ENCODE measurements at places on chromosomes 7 and 10.

- DNase-seq = no peak
Measured at GRCh38 chr7:111929264-111929663, 276.9 kb downstream of the DOCK4 start.

DNA sequence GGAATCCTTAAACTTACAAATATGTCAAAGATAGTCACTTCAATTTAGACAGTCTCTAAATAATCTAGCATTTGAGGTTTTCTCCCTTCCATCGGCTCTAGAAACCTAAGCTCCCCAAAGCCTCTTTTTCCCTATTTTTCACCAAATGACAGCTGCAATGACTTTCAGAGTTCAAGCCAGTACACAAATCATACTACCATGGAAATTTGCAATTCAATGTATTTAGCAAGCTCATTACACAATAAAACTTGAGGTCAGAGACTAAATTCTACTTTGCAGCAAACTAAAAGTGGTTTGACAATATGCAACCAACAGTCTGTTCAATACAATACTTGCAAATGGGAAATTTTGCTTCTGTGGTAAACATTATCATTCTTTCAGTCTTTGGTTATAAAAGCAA is 80.3 kb downstream of the SKIDA1 start:
- no peak for DNase-seq

DNA sequence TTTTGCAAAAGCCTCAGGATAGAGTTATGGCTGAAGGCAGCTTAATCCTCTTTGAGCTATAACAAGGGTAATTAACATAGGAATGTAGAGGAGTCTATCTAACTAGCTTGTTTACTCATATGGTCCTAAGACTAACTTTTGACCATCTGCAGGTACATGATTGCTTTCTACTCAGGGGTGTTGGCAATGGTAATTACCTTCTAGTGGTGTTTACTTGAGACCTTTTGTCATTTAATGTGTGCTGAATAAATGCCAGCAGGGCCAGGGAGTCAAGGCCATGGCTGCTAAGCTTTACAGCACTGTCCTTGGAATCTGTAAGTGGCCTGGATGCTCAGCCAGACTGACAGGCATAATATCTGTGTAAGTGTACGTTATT is 1325.0 kb downstream of the XPNPEP1 start:
- DNase-seq = no peak

DNA sequence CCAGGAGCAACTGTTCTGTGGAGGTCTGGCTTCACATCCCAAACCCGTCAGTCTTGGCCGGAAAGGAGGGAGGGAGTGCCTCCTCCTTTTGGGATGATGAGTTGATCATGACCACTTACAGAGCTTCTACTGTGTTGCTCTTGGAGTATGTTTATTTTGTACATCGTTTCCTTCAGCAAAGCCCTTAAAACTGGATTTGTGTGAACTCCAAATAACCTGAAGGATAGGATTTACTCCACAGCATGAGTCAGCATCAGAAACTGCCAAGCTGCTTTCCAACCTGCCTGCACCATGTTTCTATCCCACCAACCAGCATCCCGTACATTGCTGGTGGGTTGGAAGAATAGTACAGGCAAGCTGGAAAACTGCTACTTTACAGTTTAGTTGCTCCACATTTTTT is 3.5 kb downstream of the CCDC201 start:
- DNase-seq = peak; percentile 29

DNA sequence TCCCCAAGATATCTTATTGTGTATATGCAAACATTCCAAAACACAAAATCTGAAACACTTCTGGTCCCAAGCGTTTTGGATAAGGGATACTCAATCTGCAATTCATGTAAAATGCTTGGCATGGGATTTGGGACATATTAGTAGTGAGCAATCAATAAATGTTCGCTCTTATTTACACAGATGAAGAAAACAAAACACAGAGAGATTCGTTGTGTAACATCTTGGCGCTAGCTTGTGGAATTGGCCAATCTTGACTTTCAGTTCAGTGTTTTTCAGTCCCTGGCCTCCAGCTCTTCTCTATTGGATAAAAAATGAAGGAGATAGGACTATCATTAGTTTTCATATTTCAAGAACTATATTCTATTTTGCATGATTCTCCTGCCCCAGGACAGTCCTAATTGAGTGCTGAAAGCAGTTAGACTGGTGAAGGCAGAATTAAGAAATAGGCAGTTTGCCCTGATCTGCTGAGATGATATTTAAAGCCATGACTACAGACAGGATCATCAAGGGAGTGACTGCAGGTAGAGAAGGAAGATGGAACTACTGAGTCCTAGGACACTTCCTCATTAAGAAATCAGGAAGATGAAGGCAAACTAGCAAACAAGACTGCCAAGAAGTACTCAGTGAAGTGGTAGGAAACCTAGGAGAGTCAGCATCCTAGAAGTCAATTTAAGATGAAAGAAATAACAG is 1.8 kb downstream of the PNLIPRP3 start:
- DNase-seq = no peak

DNA sequence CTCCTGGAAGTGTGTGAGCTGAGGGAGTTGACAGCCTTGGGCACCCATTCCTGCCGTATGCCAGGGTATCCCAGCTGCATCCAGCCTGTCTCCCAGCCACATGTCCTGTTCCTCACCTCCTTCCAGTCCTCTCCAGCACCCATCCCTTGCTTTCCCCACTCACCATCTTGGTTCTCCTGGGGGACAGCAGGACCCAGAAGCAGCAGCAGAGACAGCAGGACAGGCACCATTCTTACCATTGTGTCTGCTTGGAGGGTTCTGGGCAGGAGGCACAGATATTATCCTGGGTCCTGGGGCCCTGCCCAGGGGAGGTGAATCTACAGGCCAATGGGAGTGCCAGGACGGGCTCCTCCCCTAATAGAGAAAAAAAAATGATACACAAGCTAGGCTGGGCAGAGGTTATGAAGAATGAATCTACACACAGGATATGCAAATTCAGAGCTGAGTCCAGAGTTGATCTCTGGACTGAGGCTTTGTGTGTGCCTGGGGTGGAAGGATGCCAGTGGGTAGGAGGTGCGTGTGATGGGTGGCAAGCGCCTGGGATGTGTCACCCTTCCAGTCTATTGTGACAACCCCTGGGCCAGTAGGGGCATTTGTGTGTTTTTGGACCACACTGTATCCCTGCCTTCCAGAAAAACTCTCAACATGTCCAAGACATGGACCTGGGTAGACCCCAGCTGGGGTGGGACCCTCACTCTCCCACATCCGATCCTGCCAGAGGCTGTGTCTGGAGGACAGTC is at the start of gene AZGP1:
AZGP1 (minus strand) TSS at position 250 of the 740 bp plus-strand sequence; CDS start at position 239, 11 bp downstream.
- no peak for DNase-seq

DNA sequence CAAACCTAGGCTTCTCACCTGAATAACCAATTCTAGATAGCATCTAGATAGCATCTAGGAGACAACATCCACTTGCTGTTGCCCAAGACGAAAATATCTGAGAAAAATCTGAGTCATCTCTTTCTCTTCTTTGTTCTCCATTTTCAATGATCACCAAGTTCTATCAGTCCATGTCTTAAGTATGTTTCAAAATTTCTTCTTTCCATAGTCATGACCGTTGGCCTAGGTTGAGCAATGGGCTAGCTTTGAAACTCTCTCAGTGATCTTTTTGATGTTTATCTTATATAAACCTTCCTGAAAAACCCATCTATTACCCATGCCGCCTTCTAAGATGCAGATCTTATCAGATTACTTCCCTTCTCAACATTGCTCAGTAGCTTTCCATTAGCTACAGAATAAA is 23.4 kb upstream of the CASD1 start:
- no peak for DNase-seq

- DNase-seq = no peak
Measured at GRCh38 chr10:97291357-97292096, 910 bp downstream of the ARHGAP19 start.

- DNase-seq = no peak
Measured at GRCh38 chr7:110647266-110647665, 443.7 kb upstream of the LRRN3 start.

DNA sequence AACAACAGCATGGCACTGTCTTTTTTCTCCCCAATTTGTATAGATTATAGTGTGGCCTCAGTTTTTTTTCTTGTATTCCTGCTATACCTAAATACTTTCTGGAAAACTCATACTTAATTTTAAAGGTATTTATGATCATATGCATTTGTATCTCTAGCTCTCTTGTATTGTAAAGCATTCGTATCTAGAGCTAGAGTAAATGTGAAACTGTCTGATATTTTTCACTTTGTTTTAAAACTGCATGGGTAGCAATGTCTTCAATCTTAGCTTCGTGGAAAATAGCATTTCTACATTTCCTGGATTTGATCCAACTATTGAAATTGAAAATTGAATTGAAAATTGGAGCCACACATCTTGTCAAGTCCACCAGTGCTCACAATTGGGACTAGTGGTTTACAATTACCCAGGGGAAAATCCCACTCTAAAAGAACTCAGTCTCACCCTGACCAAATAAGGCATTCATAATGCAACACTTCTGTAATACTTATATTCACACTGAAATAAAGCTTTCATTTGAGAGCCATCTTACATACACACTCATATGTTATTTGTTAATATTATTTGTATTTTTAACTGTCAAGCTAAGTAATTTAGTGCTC is 51.3 kb upstream of the KLF6 start:
- DNase-seq = no peak

- DNase-seq = no peak
Measured at GRCh38 chr7:20153999-20154398, 63.2 kb downstream of the MACC1 start.

GRCh38 chr7:55550841-55551537 is 21.3 kb downstream of the VOPP1 start:
- no peak for DNase-seq

DNA sequence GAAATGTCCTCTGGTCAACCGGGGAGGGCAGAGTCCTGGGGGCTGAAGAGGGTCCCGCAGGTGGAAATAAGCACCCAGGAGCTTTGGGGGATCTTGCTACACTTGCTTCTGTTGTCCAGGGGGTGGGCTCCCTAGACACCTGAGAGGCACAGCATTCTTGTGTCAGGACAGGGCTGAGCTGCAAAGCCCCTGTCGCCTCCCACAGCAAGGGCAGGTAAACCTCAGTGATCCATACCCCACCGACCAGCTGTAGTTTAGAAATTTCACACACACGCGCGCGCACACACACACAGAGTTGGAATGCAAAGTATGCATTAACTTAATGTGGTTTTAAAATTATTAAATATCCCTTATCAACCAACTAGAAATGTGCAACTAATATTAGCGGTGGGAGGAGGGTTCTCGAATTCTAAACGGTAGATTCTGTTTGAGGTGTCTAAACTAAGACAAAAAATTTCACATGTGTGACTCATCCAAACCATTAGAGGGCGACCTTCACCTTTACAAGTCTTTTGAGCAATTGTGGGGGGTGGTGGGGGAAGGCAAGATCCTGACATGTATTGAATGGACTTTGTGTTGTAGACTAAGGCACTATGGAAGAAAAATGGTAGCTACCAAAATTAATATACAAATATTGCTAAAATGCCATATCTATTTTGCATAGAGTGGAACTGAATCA is 34.3 kb upstream of the PTF1A start:
- peak; percentile 55 for DNase-seq

DNA sequence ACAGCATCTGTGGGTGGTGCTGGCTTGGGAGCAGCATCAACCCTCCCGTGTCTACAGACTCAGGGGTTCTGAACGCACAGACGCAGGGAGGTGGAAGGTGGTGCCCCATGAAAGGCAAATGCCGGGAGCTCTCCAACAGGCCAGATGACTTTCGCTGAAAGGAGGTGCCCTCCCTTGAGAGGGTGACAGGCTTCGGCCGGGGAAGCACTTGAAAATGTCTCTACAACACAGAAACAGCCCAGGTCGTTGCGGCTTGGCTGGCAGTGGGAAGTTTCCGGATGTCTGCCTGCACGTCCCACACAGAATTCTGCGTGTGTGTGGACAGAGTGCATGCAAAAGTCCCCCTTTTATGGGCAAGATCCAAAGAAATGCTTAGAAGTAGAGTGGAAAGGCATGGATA is 239.6 kb downstream of the SKAP2 start:
- DNase-seq = no peak

DNA sequence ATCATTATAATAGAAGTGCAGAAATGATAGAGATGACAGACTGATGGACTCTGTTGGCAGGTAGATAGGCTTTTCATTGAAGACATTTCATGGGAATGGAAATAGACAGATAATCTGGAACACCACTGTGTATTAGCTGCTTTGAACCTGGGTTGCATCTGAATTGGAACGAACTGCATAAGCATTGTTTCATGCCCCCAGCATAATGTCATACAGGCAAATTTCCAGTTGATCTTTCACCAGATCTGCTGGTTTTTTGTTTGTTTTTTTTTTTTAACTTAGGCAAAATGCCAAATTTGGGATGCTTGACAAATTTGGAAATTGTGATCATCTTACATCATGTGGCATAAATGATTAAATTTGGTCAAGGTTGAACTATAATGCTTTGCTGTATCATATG is 172.1 kb upstream of the AOAH start:
- no peak for DNase-seq

DNA sequence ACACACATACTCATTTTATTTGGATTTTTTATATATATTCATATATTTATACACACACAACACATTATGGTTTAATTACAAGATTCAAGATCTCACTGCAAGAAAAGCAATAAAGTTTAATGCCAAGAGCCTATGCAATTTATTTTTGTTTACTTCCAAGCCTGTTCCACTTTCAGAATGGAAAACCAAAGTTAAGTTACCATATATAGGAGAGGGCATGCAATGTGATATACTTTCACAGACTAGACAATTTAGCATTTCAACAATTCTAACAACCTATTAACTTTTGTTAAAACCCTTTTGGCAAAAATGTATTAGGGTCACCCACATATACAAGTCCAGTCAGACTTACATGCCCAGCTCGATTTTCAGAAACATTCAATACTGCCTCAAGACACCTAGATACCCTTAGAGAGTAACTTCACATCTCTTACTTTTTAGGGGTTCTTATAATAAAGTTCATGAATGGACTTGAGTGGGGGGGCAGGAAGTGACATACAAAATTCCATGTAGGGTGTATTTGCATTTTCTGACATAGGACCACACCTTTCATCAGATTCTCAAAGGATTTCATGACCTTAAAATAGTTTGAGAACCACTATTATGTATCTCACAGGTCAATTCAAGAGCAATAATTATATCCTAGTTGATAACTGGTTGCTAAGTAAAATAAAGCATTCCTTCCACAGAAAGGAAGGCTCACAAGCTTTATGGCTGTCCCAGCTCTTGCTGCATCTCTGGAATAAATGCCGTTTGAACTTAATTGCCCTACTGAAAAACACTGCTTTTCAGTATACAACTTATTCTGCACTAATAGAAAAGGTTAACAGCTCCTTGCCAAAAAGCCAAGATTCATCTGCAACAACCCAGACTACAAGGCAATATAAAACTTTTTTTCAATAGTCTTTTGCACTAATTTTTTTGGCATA is 2.5 kb downstream of the P4HA1 start:
- peak; percentile 42 for DNase-seq

DNA sequence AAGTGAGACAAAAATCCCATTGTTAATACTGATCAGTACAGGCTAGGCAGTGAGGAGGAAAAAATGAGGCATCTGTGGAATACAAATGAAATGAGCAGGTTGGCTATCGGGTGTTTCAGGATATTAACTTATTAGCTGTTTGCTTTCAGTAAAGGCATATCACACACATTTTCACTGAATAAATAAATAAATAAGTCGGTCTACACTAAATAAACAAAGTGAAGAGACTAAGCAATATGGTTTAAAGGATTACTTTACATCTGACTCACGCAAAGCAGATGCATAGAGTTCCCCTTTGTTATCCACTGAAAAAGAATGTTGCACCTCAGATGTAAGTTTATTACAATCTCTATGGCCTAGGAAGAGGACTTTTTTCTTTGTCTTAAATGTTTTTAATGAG is 6.3 kb upstream of the SEMA3A start:
- DNase-seq = no peak

- DNase-seq = no peak
Measured at GRCh38 chr10:77969114-77969513, 42.6 kb upstream of the DLG5 start.

All from fibroblast of pulmonary artery (primary cell).